ENCODE measurements at places on chromosomes 1 and 21. TPM values are rescaled to one million over a fixed set of nuclear protein-coding genes. Genes with fewer than 3 reads are reported as not detected.

Gene OR2T10
- not detected for total RNA-seq

Gene FMO3
- 4.2 TPM for total RNA-seq

Gene GBP1
- 68.9 TPM for total RNA-seq

DNA sequence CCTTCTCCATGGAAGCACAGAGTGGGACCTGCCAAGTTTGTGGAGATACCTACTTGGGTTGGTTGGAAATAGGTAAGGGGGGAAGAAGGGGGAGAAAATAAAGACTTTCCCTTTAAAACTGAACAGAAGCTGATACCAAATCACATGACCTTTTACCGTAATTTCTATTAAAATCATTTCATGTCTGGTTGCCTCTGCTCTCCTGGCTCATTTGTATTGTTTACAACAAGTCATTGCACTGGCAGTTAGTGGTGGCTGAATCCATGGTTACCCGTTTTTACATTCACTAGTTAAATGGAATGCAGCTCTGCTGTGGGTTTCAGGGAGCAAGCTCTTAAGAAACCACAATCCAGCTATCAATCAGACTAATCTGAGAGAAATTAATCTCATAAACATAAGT, 353.7 kb upstream of the ESRRG start:
- no peaks in the 10 kb centered on the region for H3K4me1 ChIP-seq
- H3K27me3 ChIP-seq: no peaks in the 10 kb centered on the region
- H3K27ac ChIP-seq: no peak overlapping the region
- no peaks in the 10 kb centered on the region for H3K36me3 ChIP-seq

- no peaks in the 10 kb centered on the region for H3K36me3 ChIP-seq
- no peak for DNase-seq
- no peaks in the 10 kb centered on the region for H3K27me3 ChIP-seq
- H3K4me1 ChIP-seq: peaks cover 25% of the 10 kb centered on the region
Measured at GRCh38 chr1:39105061-39105840, 79.1 kb downstream of the NDUFS5 start.

- peaks cover 5% of the 10 kb centered on the region for H3K36me3 ChIP-seq
- H3K4me3 ChIP-seq: no peak overlapping the region
- H3K27ac ChIP-seq: no peak overlapping the region
- DNase-seq: no peak
- peaks cover 14% of the 10 kb centered on the region for H3K4me1 ChIP-seq
Measured at GRCh38 chr21:37244501-37245095, 22.5 kb downstream of the VPS26C start.

DNA sequence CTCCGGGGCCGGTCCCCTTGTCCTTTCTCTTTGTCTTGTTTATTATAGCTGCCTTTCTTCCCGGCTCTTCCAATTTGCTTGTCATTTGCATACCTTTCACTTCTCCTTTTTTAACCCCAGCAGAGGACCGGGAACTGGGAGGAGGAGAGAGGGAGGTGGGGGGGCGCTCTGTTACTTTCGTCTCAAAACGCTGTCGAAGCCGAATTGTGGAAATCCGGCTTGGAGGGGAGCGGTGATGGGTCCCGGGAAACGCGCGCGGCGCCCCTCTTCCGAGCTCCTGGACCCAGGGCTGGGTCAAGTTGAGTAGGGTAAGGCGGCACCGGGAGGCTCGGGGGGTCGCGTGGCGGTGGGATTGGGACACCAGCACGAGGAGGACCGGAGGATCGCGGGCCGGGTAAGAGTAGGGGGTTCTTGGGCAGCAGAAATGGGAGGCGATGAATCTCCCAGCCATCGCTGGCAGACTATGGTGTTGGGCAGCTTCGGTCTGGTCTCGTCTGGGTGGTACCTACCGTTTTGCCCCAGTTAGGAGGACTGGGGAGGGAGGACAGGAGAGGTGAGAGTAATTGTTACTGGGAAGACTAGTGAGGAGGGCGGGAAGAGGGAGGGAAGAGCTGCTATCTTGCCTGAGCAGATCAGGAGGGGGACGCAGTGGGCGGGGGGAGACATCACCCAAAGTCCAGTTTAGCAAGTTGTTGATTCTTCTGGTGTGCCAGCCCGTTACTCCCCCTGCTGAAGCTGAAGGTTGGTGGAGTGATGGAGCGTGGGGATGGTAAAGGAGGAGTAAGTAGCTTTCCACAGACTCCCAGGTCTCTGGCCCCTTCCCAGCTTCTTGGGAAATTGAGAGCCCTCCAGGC, 1.5 kb downstream of the PROX1 start:
- DNase-seq: no peak
- H3K27me3 ChIP-seq: peaks cover 22% of the 10 kb centered on the region
- H3K4me3 ChIP-seq: peak overlapping the region; percentile 78
- no peak overlapping the region for H3K27ac ChIP-seq
- H3K36me3 ChIP-seq: no peaks in the 10 kb centered on the region

Gene HAO2
- total RNA-seq: not detected

Data from thoracic aorta (tissue), 2 donors.